Fibroblast of upper back skin (primary cell): ENCODE measurements at places on chromosomes 11 and 22.

DNA sequence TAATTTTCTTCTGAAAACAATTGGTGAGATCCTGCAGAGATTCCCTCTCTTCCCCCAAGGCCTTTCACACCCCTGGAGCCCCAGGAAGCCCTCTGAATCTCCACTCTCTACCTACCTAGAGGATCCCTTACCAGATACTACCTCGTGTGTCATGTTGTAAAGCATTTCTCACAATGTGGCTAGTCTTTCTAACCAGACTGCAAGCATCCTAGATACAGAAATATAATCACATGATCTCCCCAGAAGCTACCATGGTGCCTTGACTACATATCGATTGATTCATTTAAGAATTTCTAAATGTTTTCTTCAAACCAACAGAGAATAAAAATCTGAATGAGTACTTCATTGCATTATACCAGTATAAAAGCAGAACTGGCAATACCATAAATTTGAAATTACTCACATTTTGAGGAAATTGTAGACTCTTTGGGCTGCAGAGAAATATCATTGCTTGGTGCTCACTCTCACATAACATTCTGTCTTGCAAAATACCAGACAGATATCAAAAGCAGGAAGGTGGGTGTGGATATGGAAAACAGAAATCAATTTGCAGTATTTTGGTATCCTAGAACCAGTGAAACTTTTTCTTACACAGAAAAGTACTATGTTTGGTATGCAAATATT lies 113.5 kb downstream of the MAML2 start:
- DNase-seq = no peak

DNA sequence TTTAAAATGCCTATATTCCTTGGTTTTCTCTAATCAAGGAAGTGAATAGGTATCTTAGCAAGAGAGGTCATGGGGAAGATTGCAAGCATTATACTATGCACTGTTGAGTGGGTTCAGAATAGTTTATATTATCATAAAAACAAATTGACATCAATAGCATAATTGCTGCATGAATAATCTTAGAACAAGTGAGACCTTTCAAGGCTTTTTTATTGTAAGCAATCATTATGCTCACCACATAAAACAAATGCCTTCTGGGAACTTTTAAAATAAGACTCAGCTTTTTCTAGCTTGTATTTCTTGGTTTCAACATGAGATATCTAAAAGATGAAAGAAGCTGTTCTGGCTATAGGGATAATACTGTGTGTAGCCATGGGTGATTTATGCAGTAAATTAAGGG lies 135.6 kb upstream of the ZC3H12C start:
- DNase-seq = peak; percentile 2

- DNase-seq = no peak
These were observed 6.3 kb downstream of the OR52K2 start for GRCh38 chr11:4455419-4455818.

DNA sequence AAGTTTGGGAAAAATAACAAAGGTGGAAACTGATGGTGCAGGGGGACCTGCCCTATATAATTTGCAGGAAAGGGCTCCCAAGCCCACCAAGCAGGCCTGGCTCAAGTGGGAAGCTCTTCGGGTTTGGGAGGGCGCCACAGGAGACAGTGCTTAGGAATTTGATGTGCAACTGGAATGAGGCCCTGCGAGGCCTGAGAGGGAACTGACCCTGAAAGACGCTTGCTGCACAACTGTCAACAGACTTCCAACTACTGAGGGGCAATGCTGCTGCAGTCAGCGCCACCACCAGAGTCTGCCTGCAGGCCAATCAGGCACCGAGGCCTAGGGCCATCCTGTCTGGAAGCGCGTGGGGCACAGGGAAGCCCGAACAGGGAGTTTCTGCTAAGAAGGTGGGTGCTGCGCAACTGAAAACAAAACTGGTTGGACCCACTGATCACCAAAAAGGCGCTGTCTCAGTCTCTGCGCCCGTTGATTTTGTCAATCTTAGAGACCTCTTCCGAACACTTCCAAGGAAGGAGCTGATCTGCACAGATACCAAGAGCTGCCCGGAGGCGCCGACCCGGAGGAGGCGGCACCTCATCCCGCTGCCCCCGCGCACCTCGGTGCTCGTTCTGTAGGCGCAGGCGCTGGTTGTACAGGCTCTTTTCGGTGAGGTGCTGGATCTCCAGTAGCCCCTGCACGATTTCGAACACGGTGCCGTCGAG lies 667 bp downstream of the DGCR6L start:
- DNase-seq = no peak

- DNase-seq = no peak
These were observed 374.5 kb downstream of the CADM1 start for GRCh38 chr11:115129473-115130289.

- peak; percentile 8 for DNase-seq
These were observed 53.0 kb downstream of the SCUBE1 start for GRCh38 chr22:43289976-43290721.

DNA sequence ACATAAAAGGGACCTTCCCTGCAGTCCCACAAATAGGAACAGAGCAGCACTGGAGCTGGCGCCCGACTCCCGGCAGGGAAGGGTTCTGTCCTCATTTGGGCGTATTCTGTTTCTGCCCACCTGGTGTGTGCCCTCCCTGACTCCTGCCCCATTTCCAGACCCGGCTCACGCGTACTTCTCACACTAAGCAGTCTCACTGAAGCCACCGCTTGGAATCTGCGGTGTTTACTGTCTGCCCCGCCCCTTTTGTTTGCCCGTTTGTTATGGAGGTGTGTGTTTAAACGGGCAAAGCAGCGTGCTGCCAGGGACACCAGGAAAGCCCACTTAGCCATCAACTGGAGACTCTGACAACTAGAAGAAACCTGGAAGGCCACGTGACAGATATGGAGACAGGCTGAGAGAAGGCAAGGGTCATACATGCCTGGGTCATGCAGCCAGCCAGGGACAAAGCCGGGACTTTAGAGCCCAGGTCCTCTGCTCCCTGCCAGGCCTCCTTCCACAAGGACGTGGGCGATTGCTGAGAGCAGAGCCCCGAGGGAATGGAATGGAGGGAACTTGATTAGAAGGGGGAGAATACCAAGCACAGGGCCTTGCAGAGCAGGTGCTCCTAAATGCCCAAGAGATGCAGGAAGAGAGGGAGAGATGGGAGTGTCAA lies 8.7 kb upstream of the EFCAB6 start:
- DNase-seq = no peak

GRCh38 chr11:109197656-109198055 lies 224.3 kb upstream of the C11orf87 start:
- peak; percentile 49 for DNase-seq

DNA sequence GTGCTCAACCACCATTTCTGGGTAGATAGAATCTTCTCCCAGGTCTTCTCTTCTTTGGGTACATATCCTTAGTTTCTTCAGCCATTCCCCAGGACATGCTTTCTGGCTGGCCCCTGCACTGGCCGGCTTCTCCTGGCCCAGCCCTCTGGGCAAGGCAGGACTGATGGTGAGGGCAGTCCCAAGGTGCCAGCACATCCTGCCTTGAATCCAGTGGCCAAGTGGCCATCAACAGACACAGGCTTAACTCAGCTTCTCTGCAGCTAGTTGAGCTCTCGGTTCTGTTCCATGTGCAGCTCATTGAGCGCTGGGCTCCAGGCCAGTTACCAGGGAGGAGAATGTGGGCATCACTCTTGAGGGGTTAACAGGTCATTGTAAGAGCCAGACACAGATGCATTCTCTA lies 17.6 kb downstream of the SMIM38 start:
- no peak for DNase-seq

- DNase-seq = no peak
These were observed 189.5 kb downstream of the TBC1D22A start for GRCh38 chr22:46951973-46952372.

- DNase-seq = no peak
These were observed 284.8 kb downstream of the TMEM135 start for GRCh38 chr11:87322568-87322967.

DNA sequence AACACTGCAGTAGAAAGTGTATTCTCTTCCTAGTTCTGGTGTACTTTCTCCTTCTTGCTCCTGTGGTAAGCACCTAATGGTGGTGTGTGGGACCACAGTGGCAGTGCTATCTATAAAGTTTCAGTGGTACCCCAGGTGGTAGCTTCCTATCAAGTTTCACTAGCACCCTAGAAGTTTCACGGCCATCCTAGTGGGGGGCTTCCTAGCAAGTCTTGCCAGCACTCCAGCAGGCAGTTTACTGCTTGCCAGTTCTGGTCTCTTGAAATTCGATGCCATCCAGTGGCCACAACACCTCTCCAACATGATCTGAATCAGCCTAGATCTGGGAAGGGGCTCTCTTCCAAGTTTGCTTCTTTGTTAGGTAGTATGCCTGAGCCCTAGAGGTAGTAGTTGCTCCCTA lies 229.6 kb downstream of the SWAP70 start:
- peak; percentile 17 for DNase-seq

GRCh38 chr22:43090130-43090789 lies 1.1 kb upstream of the TTLL1 start:
- peak; percentile 92 for DNase-seq

DNA sequence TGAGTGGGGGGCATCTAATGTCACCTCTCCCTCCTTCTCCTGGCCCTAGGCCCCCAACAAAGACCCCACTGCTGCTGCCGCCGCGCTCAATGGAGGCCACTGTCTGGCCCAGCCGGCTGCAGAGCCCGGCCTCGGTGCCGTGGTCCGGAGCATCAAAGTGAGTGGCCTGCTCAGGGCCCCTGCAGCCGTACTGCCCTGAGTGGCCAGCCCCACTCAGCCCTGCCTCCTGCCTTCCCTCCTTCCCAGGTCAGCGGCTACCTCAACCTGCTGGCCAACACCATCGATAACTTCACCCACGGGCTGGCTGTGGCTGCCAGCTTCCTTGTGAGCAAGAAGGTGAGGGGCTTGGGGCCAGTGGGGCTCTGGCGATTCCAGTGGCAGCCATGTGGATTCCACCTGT lies 5.0 kb downstream of the SLC39A13 start:
- DNase-seq = no peak

GRCh38 chr11:119340335-119341221 lies at the start of gene C1QTNF5:
C1QTNF5 (minus strand) TSS chr11:119340883; CDS start chr11:119340397, 486 bp downstream.
- peak; percentile 80 for DNase-seq

DNA sequence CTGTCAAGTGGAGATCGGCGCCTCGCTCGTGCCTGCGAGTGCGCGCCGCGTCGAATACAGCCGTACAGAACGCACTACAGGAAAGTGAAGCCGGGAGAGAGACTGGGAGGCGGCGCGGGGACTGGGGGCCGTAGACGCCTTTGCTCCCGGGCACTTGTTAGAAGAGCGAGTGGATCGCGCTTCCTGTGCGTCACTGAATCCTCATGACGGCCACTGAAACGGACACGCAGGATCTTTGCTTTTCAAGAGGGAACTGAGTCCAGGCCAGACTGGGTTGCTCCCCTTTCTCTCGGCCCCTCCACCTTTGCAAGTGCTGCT lies 314 bp downstream of the RIC8A start:
- DNase-seq = peak; percentile 35

GRCh38 chr11:43285826-43286225 lies 26.0 kb upstream of the API5 start:
- peak; percentile 4 for DNase-seq

GRCh38 chr11:20874358-20874757 lies 205.0 kb downstream of the NELL1 start:
- DNase-seq = no peak

- DNase-seq = peak; percentile 20
These were observed 5.6 kb downstream of the SYTL2 start for GRCh38 chr11:85805387-85805786.

- no peak for DNase-seq
These were observed 227.4 kb upstream of the FAT3 start for GRCh38 chr11:91997226-91997625.

GRCh38 chr11:10556590-10556989 lies 11.9 kb downstream of the LYVE1 start:
- DNase-seq = no peak

DNA sequence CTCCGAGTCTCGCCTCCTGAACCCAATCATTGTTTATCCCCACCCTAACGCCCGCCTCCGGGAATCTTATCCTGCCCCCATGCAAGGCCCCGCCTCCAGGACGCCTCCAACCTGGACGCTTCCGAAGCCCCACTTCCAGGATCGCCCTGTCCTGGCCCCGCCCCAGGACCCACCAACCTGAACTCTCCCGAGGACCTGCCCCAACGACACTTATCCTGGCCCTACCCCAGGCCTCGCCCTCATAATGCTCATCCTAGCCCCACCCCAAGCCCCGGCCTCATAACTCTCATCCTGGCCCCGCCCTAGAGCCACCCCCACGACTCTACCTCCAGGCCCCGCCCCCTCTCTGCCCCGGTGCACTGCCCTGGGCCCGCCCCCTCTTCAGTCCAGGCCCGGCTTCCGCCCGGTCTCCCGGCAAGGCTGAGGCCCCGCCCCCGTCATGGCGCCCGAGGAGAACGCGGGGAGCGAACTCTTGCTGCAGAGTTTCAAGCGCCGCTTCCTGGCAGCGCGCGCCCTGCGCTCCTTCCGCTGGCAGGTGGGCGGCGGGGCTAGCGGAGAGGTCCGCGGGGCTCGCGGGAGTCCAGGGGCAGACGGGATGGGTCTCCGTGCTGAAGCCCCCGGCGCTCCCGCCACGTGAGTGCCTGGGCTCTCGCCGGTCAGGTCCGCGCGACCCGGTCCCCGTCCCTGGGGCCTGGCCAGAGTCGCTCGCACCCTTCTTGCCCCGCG lies 45.7 kb upstream of the DEFB108B start:
- no peak for DNase-seq

GRCh38 chr11:59756558-59756840 lies 1.3 kb downstream of the STX3 start:
- DNase-seq = no peak

GRCh38 chr22:24498824-24499223 lies 3.7 kb downstream of the UPB1 start:
- no peak for DNase-seq

DNA sequence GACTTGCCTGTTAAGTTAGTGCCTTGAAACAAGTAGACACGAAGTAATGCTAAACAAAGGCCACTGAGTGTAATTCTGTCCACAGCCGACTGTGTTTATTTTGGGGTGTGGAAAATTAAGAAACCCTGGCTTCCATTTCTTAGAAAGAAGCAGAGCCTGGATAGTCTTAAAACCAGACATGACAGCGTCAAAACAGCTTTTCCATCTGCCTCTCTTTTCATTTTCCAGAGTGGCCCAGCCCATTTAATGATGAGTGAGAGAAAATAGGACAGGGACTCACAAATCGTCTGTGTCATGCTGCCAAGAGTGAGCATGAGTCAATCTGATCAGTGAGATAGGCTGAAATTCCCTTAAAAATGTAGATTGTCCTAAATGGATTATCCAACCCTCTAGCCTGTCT lies 485.9 kb downstream of the JRKL start:
- no peak for DNase-seq

DNA sequence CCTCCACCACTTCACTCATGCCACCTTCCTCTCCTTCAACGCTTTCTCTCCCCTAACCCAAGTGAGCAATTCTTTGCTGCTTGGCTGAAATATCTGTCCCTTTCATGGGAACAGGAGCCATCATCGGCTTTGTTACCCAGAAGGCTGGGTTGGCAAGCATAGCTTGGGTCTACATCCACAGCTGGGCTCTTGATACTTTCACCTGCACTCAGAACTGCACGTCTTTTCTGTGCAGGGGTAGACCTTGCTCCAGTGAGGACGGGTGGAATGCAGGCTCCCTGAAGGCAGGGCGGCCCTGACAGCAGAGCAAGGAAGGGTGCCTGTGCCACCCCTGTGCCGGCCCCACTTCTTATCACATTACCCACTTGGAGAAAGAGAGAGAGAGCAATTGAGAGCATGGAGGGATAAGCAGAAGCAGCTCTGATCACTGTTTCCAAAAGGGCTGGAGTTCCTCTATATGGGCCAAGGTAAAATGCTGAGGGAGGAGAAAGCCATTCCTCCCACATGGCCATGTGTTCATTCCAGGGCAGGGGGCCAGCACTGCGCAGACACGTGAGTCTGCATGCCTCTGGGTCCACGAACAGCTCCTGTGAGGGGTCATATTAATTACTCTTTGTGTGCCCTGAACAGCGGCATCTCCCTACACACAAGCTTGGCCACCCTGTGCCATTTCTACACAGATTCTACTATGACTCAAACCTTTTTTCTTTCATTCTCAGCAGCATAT lies 181.8 kb downstream of the BUD13 start:
- no peak for DNase-seq
